NCI-H146 (cell line): ENCODE measurements at places on chromosomes 12 and 14.

DNA sequence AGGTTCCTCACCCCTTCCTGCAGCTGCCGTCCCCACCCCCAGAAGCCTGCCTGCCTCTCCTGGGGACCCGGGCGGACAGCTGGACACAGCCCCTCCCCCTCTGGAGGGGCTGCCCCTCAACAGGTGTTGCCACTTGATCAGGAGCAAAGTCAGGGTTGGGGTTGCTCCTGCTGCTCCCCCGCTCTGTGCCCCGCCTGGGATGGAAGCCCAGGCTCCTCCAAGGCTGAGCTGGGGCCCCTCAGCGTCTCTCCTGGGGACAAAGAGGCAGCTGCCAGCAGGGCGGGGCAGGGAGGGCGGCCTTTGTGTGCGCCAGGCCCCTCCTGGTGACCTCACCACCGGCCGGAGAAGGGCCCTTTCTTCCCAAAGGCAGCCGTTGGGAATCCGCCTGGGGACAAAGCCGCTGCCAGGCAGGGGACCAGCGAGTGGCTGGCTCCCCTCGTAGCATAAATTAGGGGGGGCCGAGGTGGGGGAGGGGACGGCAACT, 13.7 kb downstream of the TRMT61A start:
- DNase-seq = peak; percentile 99

GRCh38 chr12:65560286-65560685, 264.0 kb upstream of the HMGA2 start:
- DNase-seq = no peak

DNA sequence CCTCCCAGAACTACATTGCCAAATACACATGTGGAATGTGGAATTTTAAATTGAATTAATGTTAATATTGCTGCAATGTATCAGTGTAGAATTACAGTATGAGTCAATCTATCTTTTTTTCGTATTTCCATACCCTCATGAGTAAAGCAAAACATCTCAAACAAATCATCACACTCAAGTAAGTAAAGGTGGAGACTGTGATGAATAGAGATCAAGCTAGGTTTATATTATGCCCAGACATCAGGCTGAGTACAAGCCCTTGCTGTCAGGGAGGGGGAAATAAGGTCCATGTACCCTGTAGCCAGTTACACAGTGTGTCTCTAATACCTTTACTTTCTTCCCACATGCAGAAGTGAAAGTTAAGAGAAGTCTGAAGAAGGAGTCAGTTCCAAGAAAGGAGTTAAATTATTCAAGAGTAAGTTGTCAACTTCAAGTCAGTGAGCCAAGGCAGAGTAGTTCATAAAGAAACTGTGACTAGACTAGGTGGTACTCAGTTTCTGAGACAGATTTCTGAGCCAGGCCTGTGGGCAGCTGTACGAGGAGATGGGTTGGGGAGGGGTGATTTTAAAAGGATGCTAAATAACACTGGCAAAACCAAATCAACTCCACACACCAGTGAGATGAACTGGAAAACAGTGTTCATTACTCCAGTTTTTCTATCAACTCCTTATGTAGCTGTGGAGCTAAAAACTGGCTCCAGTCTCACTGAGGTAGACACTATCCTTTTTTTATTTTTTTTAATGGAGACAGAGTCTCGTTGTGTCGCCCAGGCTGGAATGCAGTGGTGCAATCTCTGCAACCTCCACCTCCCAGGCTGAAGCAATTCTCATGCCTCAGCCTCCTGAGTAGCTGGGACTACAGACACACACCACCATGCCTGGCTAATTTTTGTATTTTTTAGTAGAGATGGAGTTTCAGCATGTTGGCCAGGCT, 23.8 kb upstream of the STK38L start:
- no peak for DNase-seq

GRCh38 chr12:3705354-3705675, 47.6 kb downstream of the CRACR2A start:
- DNase-seq = no peak

DNA sequence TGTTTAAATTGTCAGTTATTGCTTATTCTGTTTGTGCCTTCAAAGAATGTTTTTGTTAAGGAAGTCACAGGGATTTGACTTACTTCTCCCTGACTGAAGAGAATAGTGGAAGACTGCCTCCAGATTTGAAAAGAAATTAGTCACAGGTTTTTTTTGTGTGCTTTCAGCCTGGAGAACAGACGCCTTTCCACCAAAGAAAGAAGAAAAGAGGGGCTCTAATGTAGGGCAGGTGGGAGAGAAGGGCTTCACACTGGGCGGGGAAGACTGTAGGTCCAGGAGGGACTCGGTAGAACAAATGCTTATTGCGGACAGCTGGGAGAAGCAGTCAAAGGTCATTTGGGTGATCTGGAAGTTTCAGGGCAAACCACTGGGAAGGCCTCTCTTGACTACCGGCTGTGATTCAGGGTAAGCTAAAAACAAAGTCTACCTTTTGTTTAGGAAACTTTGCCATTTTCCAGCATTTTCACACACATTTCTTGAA, 76.8 kb downstream of the SAMD4A start:
- no peak for DNase-seq

- DNase-seq = peak; percentile 10
Observed at GRCh38 chr14:60648249-60648933, 886 bp downstream of the SIX1 start.

GRCh38 chr14:66000766-66001165, 485.4 kb upstream of the CCDC196 start:
- no peak for DNase-seq

DNA sequence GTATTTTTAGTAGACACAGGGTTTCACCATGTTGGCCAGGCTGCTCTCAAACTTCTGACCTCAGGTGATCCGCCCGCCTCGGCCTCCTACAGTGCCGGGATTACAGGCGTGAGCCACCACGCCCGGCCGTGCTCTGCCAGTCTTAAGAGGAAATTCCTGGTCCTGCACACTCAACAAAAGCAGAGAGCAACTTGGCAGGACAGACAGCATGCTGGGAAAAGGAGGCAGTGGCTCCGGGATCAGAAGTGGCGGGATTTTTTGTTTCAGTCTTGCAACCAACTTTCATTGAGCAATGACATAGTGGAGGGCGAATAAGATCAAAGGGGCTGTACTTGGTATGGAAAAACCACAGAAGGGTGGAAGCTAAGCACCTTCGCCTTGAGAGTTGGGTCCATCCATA, 2.1 kb downstream of the CKAP4 start:
- DNase-seq = no peak

DNA sequence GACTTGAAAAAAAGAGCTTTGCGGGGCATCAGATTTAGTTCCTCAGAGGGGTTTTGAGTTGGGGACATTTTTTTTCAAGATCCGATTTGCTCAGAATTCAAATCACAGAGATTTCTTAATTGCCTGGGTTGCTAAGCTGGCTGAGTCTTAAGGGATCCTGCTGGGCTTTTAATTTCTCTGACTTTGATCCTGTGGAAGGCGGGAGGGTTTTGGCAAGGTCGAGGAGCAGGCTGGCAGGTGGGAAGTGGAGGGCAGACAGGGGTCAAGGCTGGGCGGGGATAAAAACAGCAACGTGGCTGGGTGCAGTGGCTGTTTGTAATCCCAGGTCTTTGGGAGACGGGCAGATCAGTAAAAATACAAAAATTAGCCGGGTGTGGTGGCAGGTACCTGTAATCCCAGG, 33.5 kb upstream of the CCDC63 start:
- DNase-seq = no peak

- no peak for DNase-seq
Observed at GRCh38 chr14:40630471-40630870, 976.2 kb upstream of the LRFN5 start.

- no peak for DNase-seq
Observed at GRCh38 chr14:100107236-100107635, 42.0 kb downstream of the EVL start.

GRCh38 chr12:40156021-40156764, 50.3 kb upstream of the SLC2A13 start:
- no peak for DNase-seq

GRCh38 chr14:52146504-52146903, 77.6 kb upstream of the NID2 start:
- no peak for DNase-seq
